Midbrain (tissue), 1 donor: ENCODE measurements at places on chromosomes 13 and 19.

- no peak for DNase-seq
Observed at GRCh38 chr19:35076657-35077056, 35.1 kb downstream of the HPN start.

GRCh38 chr13:70336866-70337265, 228.6 kb upstream of the KLHL1 start:
- no peak for DNase-seq

DNA sequence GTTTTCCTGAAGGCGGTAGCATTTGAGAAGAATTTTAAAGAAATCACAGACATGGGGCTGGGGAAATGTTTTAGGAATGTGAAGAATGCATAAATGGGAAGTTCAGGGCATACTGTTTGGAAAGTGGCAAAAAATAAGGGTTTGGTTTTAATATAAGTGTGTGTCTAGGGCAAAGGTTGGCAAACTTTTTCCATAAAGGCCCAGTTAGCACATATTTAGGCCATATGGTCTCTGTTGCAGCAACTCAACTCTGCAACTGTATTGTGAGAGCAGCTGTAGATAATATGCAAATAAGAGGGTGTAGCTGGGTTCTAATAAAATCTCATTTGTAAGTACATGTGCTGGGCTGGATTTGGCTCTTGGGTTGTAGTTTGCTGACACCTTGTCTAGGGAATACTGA, 521.9 kb downstream of the DIAPH3 start:
- DNase-seq = no peak

DNA sequence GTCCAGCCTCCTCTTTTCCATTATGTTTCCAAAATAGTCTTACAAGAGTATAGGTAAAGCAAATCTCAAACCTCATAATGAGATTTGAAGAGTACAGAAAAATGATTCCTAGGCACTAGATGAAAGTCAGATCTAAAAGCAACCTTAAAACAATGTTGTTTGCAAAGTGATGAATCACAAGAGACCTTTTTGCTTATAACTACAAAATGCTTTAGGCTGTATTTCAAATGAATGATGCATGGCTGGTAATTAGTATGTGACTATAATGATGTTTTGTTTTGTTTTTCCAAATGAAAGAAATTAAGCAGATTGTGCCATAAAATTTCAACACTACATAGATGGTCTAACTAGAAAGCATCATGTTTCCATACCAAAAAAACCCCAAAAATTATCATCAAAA, 272.7 kb downstream of the DIAPH3 start:
- no peak for DNase-seq

DNA sequence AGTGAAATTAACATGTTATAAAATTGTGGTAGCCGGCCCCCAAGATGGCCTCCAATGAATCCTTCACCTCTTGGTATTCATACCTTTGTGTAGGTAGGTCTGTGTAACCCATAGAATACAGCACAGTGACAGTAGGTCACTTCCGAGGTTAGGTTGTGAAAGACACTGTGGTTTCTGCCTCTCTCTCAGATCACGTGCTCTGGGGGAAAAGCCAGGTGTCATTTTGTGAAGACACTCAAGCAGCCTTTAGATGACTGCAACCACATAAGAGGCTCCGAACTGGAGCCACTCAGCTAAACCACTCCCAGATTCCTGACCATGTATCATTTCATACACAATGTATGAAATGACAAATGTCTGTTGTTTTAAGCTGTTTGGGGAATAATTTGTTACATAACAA, 9.8 kb upstream of the USPL1 start:
- no peak for DNase-seq

- peak; percentile 79 for DNase-seq
Observed at GRCh38 chr13:51148952-51149573, 38.0 kb upstream of the C13orf42 start.

DNA sequence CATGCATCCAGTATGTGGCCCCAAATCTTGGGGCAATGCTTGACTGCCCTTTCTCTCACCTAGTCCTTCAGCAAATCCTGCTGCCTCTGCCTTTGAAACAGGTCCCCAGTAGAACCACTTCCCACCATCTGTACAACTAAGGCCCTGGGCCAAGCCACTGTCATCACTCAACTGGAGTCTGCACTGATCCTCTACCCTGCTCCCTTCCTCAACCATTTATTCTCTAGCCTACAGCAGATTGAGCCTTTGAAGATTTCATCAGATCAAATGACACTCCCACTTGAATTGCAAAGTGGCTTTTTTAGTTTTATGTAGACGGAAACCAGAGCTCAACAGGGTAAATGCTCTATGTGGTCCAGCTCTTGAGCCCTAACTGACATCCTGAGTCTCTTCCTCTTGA, 43.5 kb downstream of the ATP8A2 start:
- no peak for DNase-seq

DNA sequence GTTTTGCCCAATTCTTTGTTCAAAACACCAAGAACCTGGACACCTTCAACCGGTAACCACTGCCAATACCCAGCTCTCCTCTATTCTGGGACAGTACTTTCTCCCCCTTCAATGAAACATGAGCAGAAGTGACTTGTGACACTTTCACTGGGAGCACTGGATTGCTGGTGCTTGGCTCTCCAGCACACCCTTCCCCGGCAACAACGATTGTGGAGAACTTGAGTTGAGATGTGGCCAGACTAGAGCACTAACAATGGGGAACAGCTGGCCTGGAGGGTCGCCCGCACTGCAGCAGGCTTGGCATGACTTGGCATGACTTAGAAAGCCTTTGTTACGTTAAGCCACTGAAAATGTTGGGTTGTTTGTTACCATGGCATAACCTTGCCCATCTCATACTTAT, 7.5 kb upstream of the B3GLCT start:
- DNase-seq = peak; percentile 82

GRCh38 chr19:13844130-13844631, 32.8 kb upstream of the NANOS3 start:
- no peak for DNase-seq

- DNase-seq = no peak
Observed at GRCh38 chr13:98108341-98108740, 34.6 kb upstream of the FARP1 start.

DNA sequence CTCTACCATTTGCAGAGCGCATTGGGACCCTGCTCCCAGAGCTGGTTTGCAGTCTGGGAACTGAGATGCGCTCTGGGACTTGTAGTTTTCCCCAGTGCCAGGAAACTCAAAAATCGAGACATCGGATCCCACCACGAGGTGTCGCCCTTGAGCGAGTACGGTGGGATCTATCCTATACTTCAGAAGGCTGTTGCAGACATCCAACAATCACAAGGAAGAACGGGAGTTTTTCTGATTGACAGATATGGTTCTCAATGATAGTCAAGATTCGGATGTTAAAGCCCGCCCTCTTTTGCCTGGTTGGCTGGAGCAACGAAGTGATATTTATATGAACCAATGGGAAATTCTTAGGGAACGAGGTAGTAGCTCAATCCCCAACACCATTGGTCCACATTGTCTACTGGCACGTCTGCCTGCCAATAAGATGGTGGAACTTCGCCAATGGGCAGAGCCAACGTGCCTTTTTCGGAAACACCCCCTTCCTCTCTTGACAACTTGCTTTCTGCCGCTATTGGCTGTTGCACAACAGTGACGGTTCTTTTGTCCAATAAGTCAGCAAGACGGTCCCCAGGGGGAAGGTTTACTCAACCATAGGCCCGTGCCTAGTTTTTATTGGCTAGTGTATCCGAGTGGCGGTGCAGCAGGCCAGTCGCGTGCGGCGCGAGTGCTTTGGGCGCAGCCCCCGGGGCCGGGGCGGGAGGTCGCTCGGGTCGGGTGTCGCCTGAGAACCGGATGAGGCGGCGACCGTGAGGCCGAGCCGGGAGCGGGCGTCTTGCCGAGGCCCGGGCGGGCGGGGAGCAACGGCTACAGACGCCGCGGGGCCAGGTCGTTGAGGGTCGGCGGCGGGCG, at the start of gene DNM2:
TSS of gene DNM2 (plus strand) at position 724 of the 849 bp plus-strand sequence. CDS start 164 bp downstream, outside the sequence.
- DNase-seq = peak; percentile 100

- no peak for DNase-seq
Observed at GRCh38 chr19:37078717-37079032, 442 bp downstream of the ZNF420 start.

- no peak for DNase-seq
Observed at GRCh38 chr19:10389863-10390262, 9.5 kb upstream of the TYK2 start.

DNA sequence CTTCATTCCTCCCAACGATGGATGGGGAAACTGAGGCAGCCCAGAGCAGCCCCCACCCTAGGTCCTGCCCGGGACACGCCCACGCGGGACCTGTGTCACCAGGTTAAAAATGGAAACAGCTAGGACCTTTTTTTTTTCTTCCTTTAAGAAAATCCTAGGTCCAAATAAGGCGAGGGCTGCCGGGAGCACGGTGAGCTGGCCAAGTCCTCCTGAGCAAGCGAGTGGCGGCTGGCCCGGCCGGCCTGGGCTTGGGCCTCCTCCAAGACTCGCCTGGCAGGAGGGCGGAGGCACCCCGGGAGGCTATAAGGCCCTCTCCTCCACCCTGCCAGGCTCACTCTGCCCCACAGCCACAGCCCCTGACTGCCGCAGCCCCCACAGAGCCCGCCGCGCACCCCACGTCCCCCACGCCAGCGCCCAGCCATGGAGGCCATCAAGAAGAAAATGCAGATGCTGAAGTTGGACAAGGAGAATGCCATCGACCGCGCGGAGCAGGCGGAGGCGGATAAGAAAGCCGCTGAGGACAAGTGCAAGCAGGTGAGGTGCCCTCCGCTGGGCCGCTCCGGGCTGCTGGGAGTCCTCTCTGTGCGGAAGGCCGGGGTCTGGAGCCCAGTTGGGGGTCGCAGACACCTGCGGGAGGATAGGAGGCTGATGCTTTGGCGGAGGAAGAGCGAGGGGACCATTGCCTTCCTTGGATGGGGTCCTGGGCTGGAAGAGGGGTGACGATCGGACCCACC, 8.9 kb upstream of the TPM4 start:
- peak; percentile 46 for DNase-seq

DNA sequence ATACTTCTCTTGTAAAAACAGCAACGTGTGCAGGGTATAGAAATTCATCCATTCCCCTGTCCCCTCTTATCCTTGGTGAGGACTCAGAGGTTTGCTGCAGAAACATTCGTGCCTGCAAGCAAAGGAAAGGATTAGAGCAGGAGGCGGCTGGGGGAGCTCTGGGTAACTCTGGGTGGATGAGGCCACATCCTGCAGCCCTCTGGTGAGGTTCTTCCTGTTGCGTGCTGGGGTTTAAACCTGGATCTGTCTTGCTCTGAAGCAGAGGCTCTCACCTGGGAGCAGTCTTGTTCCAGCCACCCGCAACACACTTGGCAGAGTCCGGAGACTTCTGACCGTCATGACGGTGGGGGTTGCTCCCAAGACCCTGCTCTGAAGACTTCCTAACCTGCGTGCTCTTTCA, 69.2 kb downstream of the ATP11A start:
- DNase-seq = no peak

- no peak for DNase-seq
Observed at GRCh38 chr13:113096052-113096744, 9.4 kb upstream of the F7 start.

GRCh38 chr13:31351376-31351775, 151.6 kb downstream of the B3GLCT start:
- DNase-seq = no peak

DNA sequence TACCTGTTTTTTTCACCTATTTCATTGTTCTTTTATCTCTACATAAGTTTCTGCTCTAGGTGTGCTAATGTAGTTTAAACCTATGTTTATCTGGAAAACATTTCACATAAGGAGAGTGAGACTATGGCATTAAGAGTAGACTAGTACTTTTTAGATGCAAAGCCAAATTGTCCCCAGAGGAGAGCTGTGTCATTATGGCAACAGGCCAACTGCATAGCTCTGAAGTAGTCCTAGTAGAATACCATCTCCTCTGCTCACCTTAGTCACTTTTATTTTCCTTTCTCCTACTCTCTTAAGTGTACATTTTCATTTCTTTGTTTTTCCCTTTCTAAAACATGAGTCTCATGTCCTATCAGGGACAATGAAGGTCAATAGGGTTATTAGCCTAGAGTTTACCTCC, 123.1 kb downstream of the ITGBL1 start:
- DNase-seq = no peak

DNA sequence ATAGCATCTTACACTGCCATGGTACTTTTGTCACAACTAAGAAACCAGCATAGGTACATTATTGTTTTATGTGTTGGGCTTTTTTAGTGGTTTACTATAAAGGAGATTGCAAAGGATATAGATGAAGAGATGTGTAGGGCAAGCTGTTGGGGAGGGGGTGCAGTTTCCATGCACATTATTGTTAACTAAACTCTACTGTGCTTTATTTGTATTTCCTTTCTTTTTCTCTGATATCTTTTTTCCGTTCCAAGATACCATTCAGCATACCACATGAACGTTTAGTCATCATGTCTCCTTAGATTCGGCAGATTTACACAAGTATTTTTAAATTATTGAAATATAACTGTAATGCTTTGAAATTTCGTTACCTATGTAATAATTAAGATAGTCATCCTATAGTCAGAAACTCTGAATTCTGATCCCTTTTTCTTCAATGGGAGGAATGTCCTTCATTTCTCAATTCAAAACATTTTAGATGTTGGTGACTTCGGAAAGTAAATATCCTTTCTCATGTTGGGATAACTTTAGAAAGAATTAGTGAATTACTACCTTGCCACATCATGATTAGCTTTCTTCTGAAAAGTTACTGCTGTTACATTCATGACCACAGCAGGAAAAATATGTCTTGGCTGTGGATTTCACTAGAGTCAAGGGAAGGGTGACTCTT, 82.8 kb downstream of the FRY start:
- no peak for DNase-seq

GRCh38 chr19:10096615-10096963, 5.9 kb downstream of the ANGPTL6 start:
- DNase-seq = no peak

DNA sequence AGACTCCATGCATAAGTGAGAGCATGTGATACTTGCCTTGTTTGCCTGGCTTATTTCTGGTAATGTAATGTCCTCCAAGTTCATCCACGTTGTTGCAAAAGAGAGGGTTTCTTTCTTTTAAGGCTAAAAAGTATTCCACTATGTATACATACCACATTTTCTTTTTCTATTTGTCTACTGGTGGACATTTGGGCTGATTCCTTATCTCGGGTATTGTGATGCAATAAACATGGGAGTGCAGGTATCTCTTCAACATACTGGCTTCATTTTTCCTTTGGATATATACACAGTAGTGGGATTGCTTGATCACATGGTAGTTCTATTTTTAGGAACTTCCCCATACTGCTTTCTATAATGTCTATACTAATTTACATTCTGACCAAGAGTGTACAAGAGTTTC, 49.6 kb upstream of the EBPL start:
- DNase-seq = no peak

- peak; percentile 32 for DNase-seq
Observed at GRCh38 chr13:40613192-40613818, 53.1 kb downstream of the FOXO1 start.

GRCh38 chr13:77810878-77811277, 107.8 kb downstream of the EDNRB start:
- no peak for DNase-seq

DNA sequence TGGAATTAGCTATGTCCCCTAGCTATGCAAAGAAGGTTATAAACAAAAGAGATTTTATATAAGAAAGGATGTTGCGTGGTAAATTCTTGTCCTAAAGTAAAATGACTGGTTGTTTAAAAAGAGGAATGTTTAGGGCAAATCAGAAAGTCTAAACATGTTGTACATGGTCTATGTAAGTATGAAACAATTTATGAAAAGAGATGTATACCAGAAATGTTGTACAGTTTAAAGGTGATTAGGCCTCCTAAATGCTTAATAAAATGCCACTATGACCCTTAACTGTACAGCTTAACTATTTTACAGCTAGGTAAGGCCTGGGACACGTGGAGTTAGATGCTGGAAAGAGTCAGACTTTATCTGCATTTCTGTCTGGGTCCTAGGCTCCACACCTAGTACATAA, 775.9 kb upstream of the KLHL1 start:
- no peak for DNase-seq
